Central memory CD4-positive, alpha-beta T cell (primary cell): ENCODE measurements at places on chromosomes 3 and 15.
A peak's percentile ranks its signal among the peaks of the same experiment; 100 is the strongest.

DNA sequence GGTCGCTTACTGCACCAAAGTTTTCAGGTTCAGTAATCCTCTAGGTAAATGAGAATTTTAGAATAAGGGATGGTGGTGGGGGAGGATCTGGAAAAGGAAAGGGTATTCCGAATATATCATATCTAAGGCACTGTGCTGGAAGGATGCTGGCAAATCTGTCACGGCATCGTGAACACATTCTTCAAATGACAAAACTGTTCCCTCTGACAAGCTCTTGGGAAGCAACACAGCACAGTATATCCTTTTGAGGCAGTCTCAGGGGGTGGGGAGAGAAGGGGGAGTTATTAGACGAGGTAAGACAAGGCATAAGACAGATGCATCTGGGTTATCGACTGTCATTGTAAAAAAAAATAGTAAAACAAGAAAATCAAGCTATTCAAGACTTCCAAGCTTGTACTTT is 289.6 kb upstream of the LRRN1 start:
- no peak for DNase-seq

DNA sequence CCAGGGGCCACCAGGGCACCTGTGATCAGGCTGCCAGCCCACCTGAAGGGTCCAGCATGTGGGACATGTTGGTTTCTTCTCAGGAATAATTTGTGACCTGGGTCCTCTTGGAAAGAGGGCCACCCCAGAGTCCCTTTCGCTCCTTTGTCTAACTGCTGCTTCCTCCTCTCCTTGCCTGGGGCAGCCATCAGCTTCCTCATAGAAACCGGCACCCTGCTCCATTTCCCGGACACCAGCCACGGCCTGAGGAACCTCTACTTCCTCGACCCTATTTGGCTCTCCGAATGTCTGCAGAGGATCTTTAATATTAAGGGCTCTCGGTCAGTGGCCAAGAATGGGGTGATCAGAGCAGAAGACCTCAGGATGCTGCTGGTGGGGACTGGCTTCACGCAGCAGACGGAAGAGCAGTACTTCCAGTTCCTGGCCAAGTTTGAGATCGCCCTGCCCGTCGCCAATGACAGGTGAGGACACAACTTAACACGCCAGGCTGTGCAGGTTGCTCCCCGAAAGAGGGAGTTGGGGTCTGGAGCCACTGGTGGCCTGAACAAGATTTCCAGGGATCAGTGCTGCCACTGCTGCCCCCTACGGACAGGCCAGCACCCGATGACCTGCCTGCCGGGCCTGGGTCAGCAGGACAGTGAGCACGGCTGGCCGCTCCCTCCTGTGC is 109.7 kb downstream of the LRRK1 start:
- no peak for DNase-seq

DNA sequence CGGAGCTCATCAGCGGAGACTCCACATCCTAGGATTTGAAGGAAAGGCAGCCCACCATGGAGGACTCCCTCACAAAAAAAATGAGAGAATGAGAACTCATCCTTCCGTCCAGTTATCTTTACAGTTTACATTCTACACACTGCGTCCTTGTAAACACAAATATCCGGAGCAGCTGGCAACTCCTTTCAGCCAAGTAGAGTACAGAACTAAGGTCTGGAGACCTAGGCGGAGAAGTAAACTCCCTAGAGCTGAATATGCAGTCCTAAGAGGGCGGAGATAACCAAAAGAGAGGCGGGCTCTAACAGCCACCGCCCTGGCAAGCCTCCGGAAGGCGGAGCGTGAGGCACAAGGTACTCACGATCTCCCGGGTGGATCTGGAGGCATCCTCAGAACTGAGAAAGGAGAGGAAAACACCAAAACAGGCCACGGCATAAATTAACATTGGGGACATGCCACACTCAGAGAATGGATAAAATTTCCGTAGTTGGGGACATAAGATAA is 924 bp upstream of the SIN3A start:
- peak; percentile 78 for DNase-seq

GRCh38 chr15:90201944-90202375 is 830 bp downstream of the SEMA4B start:
- no peak for DNase-seq

GRCh38 chr15:48536681-48537091 is 108.8 kb downstream of the FBN1 start:
- DNase-seq: no peak

DNA sequence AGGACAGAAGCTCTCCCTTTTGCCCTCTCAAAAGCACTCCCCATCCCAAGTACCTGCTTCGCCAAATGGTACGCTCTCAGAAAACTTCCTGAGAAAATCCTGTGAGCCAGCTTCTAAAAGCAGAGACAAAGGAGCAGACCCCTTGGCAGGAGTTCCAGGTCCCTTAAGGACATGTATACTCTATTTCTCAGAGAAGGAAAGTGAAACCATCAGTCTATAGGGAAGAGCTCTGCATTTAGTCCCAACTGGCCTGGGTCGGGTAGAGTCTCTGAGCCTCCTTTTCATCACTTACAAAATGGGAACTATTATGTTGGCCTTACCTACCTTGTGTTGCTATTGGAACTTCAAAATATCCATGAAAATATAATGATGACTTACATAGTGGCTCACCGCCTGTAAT is 19.7 kb downstream of the DAPK2 start:
- DNase-seq: no peak

DNA sequence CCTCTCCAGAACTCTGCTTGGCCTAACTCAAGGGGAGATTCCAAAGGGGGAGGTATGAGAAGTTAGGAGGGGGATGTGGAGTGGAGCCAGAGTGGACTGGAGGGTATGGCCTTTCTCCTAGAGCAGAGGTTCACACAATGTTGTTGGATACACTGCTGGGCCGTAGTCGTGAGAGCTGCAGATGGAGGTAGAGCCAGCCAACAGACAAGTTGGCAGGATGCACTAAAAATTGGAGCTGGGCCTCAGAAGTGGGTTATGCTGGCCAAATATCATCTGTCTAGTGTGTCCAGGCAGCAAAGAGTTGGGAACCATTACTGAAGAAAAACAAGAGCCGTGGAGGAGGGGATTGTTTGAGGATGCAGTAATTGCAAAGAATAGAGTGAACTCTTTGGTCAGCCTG is 27.7 kb upstream of the LRRFIP2 start:
- no peak for DNase-seq

GRCh38 chr15:49270541-49271421 is 100.7 kb downstream of the GALK2 start:
- no peak for DNase-seq

- DNase-seq: peak; percentile 84
Observed at GRCh38 chr3:152269056-152269830, 514 bp downstream of the MBNL1 start.

DNA sequence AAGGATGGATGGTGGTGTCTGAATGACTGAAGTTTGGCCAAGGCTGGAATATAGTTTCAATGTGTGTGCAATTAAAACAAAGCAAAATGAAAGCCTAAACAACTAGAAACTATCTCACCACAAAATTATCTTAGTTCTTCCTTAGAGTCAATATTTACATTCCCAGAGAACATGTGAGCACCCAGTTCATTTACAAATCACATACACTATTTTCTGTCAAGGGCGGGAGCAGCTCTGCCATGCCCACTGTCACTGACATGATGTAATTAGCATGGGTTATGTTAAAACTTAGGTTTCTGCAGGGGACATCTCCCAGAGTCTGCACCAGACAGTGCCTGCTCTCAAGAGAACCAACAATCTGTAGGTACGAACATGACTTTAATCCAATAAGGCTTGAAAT is 65.0 kb downstream of the PDZRN3 start:
- no peak for DNase-seq

- no peak for DNase-seq
Observed at GRCh38 chr3:163951397-163951987, 1126.8 kb downstream of the SI start.

DNA sequence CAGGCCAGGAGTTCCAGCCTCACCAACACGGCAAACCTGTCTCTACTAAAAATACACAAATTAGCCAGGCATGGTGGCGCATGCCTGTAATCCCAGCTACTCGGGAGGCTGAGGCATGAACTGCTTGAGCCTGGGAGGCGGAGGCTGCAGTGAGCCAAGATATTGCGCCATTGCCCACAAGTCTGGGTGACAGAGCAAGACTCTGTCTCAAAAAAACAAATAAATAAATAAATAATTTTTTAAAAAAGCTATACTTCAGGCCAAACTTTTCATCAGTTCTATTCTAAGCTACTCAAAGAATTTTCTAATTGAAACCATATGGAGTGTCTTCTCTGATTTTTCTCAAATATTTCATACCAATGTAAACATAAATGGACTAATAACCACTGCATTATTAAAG is 43.5 kb downstream of the PHC3 start:
- DNase-seq: no peak

DNA sequence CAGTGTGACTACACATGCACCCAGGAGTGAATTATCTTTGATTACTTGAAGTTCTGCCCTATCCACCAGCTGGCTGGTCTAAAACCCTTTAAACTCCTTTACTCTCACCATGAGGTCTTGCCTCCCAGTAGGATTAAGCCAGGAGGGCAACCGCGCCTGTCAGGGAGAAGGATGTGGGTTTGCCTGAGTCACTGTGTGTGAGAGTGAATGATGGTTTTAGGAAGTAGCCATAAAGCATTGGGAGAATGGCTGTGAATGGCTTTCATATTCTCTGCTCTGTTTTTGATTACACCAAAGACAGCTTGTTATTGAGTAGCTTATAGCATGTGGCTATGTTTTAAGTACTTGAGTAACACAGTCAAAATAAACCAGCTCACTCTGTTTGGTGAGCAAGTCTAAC is 637.7 kb upstream of the TBL1XR1 start:
- no peak for DNase-seq

- peak; percentile 37 for DNase-seq
Observed at GRCh38 chr15:95875121-95875643, 455.3 kb upstream of the NR2F2 start.

- DNase-seq: no peak
Observed at GRCh38 chr15:75606026-75606425, 19.5 kb downstream of the SNUPN start.

- no peak for DNase-seq
Observed at GRCh38 chr3:69088063-69088462, 3.3 kb downstream of the ARL6IP5 start.

DNA sequence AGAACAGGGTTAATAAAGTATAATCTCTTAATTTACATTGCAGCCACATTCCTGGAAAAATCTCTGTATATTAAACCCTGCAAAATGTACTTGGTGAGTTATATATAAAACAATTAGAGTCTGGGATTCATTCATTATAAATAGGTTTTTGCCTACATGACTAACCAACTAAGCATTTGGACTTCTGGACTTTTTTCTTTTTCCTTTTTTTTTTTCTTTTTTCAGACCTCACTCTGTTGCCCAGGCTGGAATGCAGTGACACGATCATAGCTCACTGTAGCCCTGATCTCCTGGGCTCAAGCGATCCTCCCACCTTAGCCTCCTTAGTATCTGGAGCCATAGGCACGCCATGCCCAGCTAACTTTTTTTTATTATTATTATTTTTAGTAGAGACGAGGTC is 4.5 kb downstream of the DNAJC13 start:
- no peak for DNase-seq

- no peak for DNase-seq
Observed at GRCh38 chr3:72003936-72004335, 219.0 kb upstream of the PROK2 start.

- DNase-seq: no peak
Observed at GRCh38 chr3:58835086-58835485, 168.5 kb upstream of the FAM3D start.

- no peak for DNase-seq
Observed at GRCh38 chr15:97989299-97989698, 28.8 kb downstream of the ARRDC4 start.

DNA sequence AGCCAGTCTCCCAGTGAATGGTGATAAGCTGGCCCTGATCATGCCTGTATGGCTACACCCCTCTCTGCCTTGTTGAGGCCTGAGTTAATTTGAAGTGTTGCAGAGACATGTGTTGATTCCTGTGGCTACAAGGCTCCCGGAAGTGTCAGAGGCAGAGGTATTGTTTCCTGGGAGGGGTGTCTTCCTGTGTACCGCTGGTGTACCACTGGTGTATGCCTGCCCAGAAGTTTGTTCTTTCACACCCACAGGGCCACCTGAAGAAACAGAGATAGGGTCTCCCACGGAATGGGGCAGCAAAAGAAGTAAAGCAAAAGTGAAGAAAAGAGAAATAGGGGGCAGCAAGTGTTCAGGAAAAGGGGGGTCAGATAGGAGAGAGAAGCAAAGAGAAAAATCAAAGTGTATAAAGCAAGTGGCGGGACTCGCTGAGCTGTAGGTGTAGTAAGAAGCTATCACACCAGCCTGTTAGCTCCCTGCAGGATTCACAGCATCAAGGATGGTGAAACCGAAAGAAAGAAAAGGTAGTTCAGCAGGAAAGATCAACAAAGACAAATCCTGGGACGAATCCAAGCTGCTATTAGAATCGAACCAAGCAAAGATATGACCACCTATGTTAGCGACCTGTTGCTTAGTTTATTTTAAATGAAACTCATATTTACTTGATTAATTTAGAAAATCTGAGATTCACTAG is 36.6 kb upstream of the CD47 start:
- DNase-seq: peak; percentile 79

- peak; percentile 55 for DNase-seq
Observed at GRCh38 chr3:16468336-16469098, 45.0 kb downstream of the RFTN1 start.

GRCh38 chr15:80733460-80733859 is 38.4 kb downstream of the ABHD17C start:
- DNase-seq: no peak

DNA sequence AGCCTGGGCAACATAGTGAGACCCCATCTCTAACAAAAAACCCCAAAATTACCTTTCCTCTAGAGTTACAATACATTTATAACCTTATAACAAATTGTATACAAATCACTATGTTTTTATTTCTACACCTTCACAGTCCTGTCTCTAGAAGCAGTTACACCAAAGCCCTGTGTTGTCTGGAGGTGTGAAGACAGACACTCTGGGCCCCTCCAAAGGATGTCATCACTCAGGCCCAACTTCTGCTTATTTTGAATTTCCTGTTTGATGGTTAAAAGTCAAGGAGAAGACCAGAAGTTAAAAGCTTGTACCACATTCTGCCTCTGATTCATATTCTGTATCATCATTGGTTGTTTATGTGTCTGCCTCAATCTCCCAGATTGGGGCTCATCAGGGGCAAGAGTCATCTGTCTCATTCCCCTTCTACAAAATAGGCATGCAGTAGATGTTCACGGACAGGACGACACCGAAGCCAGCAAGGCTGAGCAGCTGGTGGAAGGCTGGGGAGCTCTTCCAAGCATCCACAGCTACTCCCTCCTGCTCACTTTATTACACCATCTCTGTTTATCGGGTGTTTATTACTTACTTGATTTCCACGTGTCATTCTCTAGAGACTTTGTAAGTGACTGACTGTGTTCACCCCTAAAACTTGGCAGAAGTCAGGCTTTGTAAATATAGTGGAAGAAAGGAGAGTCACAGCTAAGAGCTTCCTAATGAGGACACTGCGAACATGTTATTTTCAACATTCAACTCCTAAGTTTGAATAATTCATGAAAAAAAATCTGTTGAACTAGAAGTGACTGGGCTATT is 136.8 kb upstream of the ANKRD28 start:
- DNase-seq: no peak
